ENCODE measurements at places on chromosomes 6 and 20. TPM values are rescaled to one million over a fixed set of nuclear protein-coding genes. Genes with fewer than 3 reads are reported as not detected.

DDX39B gene
- polyA plus RNA-seq: 919 TPM

SLC17A2 gene
- polyA plus RNA-seq: not detected

- no peak overlapping the region for H3K4me3 ChIP-seq
- H3K4me1 ChIP-seq: peaks cover 2% of the 10 kb centered on the region
- H3K27ac ChIP-seq: no peak overlapping the region
- no peak for DNase-seq
- H3K27me3 ChIP-seq: no peaks in the 10 kb centered on the region
Measured at GRCh38 chr20:38083338-38084048, 49.9 kb downstream of the RPRD1B start.

DNA sequence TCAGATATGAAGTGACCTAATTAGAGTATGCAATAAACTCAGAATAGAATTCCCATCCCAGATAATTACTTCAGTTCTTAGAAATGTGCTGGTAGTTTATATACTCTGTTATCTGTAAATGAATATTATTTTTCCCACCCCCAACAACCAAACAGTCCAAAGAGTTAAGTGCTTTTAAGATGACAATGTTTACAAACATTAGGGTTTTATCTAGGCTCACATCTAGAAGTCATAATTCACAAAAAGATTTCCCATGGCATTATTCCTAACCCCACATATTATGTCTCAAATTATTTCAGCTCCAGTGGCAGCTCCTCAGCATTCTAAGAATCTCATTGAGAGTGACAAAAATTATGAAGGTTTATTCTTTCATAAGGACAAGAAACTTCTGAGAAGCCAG lies 120.9 kb downstream of the TASP1 start:
- no peak overlapping the region for H3K27ac ChIP-seq
- H3K27me3 ChIP-seq: no peaks in the 10 kb centered on the region
- no peaks in the 10 kb centered on the region for H3K4me1 ChIP-seq
- no peak overlapping the region for H3K4me3 ChIP-seq
- H3K36me3 ChIP-seq: peaks cover 20% of the 10 kb centered on the region

- H3K4me1 ChIP-seq: no peaks in the 10 kb centered on the region
- H3K27ac ChIP-seq: no peak overlapping the region
- H3K36me3 ChIP-seq: no peaks in the 10 kb centered on the region
- H3K27me3 ChIP-seq: no peaks in the 10 kb centered on the region
- no peak overlapping the region for H3K4me3 ChIP-seq
Measured at GRCh38 chr6:133230052-133230451, 11.1 kb upstream of the EYA4 start.

DNA sequence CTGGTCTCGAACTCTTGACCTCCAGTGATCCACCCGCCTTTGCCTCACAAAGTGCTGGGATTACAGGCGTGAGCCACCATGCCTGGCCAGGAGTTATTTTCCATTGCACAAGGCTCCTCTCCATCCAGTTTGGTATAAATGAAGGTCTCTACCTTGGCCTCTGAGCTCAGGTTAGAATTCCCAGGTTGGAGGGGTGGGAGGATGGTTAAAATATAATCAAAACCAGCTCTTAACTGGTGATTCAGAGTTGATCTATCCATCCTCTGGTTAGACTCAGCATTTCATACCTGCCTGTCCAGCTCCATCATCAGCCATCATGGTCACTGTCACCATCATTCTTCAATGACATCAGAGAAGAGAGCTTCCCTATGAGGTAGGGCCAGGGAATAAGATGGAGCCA lies 2.6 kb upstream of the SLC22A7 start:
- no peak overlapping the region for H3K4me3 ChIP-seq
- H3K27me3 ChIP-seq: peaks cover 2% of the 10 kb centered on the region
- no peaks in the 10 kb centered on the region for H3K4me1 ChIP-seq
- H3K27ac ChIP-seq: no peak overlapping the region
- DNase-seq: no peak

DNA sequence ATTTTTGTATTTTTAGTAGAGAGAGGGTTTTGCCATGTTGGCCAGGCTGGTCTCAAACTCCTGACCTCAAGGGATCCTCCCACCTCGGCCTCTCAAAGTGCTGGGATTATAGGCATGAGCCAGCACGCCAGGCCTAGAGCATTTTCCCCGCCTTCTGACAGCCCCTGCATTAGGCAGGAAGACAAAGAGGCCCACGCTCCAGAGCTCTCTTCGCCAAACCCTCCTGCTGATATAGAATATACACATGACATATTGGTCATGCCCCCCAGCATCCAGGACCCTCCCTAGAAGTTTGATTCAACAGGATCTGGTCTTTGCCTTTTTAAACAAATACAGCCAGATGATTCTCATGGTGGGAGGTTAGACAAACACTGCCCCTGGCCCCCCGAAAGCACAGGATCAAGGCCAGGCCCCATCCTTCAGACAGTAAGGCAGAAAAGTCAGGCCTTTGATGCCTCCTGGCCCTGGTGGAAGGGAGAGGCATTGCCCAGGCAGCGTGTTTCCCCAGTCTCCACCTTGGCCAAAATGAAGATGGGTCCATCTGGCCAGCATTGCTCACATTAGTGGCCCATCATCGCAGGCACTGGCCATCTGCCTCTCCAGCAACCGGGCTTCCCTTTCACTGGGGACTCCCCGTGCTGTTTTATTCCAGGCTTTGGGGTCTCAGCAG lies 4.4 kb downstream of the SULF2 start:
- H3K36me3 ChIP-seq: no peaks in the 10 kb centered on the region
- no peak for DNase-seq
- H3K4me1 ChIP-seq: peaks cover 13% of the 10 kb centered on the region
- H3K4me3 ChIP-seq: no peak overlapping the region
- peaks cover 33% of the 10 kb centered on the region for H3K27me3 ChIP-seq

DNA sequence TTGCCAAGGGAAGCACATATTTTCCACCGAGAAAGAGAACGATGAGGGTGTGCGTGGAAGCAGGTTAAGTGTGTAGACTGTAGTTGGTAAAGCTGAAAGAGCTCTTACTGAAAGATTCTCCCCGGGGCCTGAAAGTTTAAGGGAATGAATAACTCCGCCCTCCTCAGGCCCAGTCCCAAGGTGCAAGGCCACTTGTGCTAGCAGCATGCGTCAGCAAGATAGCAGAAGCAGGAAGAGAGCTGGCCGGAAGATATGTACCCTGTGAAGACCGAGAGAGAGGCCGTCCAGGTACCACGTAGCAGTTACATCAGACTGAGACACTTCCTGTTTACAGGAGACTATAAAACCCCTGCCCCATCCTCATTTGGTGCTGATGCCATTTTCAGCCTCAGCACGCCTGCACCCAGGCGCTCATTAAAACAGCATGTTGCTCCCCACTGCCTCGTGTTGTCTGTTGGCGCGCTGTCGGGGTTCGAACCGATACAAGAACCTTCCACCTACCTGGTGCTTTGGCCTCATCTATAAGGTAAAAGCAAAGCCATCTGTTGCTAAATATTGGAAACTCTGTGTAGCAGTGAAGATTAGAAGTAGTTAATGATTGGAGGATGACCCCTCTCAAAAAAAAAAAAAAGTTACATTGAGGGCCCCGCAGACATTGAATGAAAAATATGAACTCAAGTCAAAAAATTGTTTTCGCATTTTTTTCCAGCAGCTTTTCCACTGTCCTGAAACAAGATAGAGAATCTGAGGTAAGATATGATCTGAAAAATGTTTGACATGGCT lies 18.6 kb upstream of the FAM135A start:
- no peaks in the 10 kb centered on the region for H3K4me1 ChIP-seq
- H3K27me3 ChIP-seq: peaks cover 12% of the 10 kb centered on the region
- no peaks in the 10 kb centered on the region for H3K36me3 ChIP-seq
- no peak for DNase-seq
- no peak overlapping the region for H3K4me3 ChIP-seq

DNA sequence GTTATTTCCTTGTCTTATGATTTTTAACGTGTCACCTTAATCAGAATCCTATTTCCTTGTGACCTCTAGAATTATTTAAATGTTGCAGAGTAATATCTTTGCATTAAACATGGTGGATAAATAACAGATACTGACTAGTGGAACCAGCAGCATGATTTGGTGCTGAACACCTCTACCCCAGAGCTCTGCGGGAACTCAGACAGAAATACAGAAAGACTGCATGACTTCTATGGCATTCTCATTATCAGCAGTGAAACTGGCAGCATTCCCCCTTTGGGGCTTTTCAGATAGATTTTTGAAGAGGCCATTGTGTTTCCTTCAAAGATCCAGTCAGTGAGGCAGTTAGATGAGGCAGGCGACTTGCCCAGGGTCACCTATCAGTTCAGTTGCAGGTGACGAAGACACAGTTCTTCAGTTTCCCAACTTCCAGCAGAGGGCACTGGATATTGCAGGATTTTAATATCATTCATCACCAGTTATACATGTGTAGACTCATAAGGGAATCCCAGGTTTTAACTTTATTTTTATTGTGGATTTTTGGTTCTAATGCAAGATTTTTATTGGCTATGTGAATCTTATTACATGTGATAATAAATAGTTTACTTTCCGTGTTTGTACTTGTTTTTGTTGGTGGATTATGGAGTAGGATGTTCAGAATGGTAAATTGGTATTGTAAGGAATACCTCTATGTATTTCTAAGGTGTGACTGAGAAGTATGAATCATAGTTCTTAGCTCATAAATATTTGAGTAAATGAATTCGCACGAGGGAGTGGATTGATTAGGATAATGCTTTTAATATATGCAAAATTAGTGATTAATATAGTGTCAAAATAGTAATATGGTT lies 81.3 kb downstream of the AFDN start:
- H3K27me3 ChIP-seq: no peaks in the 10 kb centered on the region
- H3K4me3 ChIP-seq: no peak overlapping the region
